Activated naive CD4-positive, alpha-beta T cell treated with anti-CD3 and anti-CD28 coated beads for 36 hours (primary cell): ENCODE measurements at places on chromosomes 2 and 18. TPM values are rescaled to one million over a fixed set of nuclear protein-coding genes. Genes with fewer than 3 reads are reported as not detected.

- DNase-seq, result no peak
Observed at GRCh38 chr2:127945281-127945680, 59.5 kb upstream of the AMMECR1L start.

The LRATD1 gene
- total RNA-seq, result not detected

The HOXD3 gene
- total RNA-seq, result not detected

GRCh38 chr18:54924948-54925347 is 34.3 kb downstream of the CCDC68 start:
- DNase-seq, result no peak

GRCh38 chr18:49572611-49573345 is 10.9 kb downstream of the LIPG start:
- no peak for DNase-seq

The EIF2AK2 gene
- 54.5 TPM for total RNA-seq

The LIPG gene
- total RNA-seq, result 0.45 TPM

DNA sequence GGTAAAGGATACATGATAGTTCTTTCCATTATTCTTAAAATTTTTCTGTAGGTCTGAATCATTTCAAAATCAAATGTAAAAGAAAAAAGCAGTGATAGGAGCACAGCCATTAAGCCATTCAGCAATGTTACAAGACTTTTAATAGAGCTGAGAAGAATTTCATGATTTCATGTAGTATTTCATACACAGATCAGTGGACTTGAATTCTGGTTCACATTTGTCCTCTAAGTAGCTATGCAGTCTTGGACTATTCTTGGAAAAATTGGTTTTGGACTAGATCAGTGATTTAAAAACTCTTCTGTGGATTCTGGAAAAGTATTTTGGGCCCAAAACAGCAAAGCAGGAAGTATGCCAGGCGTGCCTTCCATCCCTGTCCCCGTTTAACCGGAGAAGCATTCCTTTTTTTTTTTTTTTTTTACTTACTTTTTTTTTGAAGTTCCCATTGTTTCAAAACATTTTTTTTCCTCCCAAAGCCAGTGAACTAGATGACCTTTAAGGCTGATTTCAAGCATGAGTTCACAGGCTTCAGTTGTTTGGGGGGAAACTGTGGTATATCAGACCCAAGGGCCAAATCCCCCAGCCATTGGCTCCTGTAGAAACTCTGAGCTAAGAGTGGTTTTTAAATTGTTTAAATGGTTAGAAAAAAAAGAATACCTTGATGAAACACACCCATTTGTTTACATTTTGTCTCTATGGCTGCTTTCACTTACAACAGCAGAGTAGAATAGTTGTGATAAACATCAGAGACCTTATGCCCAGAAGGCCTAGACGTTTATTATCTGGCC is 17.5 kb upstream of the POLI start:
- DNase-seq, result no peak

The EIF2B4 gene
- 24.4 TPM for total RNA-seq

GRCh38 chr2:38876407-38876806 is 631 bp downstream of the MORN2 start:
- no peak for DNase-seq

DNA sequence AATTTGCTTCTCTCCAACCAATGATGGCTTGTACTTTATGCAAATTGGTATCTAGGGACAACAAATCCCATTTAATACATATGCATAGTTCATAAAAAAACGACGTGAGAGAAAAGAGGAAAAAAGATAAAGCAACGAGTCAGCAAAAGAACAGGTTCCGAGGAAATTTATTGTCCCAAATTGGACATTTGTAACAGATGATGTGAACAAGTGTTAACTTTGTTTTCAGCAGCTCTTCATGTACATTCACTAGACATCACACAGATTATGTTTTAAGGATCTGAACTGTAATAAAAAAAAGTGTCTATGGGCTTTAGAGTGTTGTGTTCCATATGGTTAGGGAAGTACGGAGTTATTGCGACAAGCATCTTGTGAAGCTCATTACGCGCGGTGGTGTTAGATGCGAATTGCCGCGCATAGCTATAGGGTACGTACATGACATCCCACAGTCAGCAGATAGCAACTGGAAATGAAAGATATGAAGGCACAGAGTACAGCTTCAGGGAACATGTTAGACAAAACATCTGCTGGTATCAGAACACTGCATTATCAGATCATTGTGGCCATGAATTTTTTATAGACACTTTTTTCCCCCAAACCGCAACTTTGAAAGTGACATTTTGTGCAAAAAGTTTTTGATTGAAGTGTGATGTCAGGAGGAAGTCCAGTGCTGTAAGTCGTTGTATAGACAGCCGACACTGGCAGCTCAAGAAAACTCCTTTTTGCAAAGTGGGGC is 1073.1 kb upstream of the FANCL start:
- no peak for DNase-seq

- no peak for DNase-seq
Observed at GRCh38 chr18:21632393-21632792, 20.3 kb downstream of the SNRPD1 start.

GRCh38 chr2:99066075-99066958 is 75.2 kb upstream of the C2orf15 start:
- DNase-seq, result peak; percentile 65

DNA sequence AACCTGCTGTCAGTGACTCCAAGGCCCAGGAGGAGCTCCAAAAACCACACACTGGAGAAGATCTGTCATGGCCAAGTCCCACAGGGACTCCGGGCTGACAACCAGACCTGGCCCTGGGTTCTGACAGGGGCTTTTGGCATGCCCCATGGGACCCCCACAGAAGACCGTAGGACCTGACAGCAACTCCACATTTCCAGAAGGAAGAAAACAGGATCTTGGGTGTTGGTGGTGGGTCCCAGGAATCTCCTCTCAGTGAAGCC is 275.9 kb upstream of the HS6ST1 start:
- no peak for DNase-seq

The GALR1 gene
- total RNA-seq, result not detected

- no peak for DNase-seq
Observed at GRCh38 chr2:48885841-48886240, 130.3 kb upstream of the LHCGR start.

The DYSF gene
- total RNA-seq, result 0.07 TPM

DNA sequence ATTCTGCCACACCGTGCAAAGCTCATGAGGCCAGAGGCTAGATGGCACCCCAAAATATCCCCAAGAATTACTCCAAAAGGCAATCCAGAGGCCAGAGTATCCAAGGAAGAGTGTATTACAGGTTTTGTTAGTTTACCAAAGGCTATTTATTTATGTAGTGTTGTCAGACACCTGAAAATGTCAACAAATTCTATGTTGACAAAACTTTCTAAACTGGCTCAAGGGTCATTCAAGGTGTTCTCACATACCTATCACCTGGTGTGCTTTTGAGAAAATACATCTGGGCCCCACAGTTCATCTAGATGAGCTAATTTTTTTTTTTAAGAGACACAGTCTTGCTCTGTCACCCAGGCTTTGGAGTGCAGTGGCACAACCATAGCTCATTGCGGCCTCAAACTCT is 12.4 kb upstream of the DTNB start:
- no peak for DNase-seq

- DNase-seq, result no peak
Observed at GRCh38 chr18:8643326-8643878, 34.2 kb downstream of the RAB12 start.

The RMDN2 gene
- 0.79 TPM for total RNA-seq

The SPP2 gene
- total RNA-seq, result not detected

GRCh38 chr2:193199322-193199721 is 1004.6 kb upstream of the TMEFF2 start:
- DNase-seq, result no peak

The CFAP210 gene
- not detected for total RNA-seq

The MSH6 gene
- 127 TPM for total RNA-seq

GRCh38 chr2:124027182-124027581 is 2.1 kb downstream of the CNTNAP5 start:
- DNase-seq, result peak; percentile 14

GRCh38 chr2:69997015-69997830 is 35.8 kb upstream of the ASPRV1 start:
- DNase-seq, result peak; percentile 42

GRCh38 chr2:118049816-118050140 is 35.9 kb upstream of the CCDC93 start:
- DNase-seq, result no peak

GRCh38 chr2:27762951-27763906 is 8.3 kb upstream of the MRPL33 start:
- DNase-seq, result no peak

DNA sequence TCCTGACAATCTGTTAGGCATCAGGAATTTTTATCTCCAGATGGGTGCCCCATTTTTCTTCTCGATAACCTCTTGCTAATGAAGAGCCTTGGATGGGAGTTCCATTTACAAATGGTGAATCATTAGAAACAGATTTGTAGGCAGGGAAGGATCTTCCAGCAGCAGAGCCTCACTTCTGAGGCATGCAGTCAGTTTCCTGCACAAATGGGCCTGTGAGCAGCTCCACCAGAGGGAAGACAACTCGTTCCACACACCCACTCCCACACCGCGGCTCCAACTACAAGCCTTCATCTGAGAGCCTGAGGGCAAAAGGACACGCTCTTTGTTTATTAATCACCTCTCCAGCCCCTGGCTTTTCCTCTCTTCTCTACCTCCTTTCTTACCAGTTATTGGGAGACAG is 108.5 kb downstream of the CTAGE1 start:
- no peak for DNase-seq

DNA sequence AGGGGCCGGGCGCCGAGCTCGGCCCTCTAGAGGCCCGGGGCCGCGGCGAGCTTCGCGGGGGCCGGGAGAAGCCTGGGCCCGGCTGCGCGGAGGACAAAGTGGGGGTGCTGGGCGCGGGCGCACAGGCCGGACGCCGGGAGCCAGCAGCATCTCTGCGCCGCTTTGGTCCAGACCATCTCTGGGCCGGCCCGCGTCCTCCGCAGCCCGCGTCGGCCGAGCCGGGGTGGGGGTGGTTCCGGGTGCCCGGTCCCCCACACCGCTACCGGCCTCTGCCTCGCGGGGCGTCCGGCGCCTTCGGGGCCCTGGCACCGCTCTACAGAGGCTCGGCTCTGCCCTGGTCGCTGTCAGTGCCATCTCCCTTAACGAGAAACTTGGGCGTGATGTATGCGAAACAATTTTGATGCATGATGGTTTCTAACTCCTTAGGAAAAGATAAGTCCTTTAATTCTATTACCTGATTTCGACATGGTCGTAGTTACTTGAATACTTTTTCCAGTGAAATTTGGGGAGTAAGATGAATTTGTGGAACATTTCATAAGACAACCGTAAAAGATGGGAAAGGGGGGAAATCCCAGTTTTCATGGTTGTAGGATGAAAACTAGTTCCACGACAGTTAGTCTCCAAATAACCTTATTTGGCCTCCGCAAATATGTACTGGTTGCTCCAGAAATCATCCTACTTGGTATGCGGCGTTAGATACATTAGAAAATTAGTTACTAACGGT is 562 bp downstream of the TWSG1 start:
- DNase-seq, result peak; percentile 37

The PROC gene
- total RNA-seq, result not detected

The HRH4 gene
- total RNA-seq, result not detected

GRCh38 chr2:127673291-127674069 is 1.9 kb downstream of the LIMS2 start:
- DNase-seq, result no peak

DNA sequence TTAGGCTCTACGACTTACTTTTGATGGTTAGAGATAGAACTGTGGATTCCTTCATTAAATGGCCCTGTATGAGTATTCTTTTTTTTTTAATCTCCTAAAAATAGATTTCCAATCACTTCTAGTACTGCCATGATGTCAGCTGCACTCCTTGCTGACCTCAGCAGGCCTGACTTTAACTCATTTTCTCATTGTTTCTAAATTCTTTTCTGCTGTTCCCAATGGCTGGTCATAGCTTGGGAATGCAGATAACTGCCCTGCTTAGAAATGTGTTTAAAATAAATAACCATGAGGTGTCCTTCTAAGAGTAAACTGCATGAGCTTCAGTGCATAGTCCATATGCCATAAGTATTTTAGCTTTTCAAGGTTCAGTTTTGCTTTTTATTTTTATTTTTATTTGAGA is 15.7 kb downstream of the CCDC85A start:
- DNase-seq, result no peak

GRCh38 chr18:48340560-48340959 is 68.6 kb downstream of the ZBTB7C start:
- no peak for DNase-seq

DNA sequence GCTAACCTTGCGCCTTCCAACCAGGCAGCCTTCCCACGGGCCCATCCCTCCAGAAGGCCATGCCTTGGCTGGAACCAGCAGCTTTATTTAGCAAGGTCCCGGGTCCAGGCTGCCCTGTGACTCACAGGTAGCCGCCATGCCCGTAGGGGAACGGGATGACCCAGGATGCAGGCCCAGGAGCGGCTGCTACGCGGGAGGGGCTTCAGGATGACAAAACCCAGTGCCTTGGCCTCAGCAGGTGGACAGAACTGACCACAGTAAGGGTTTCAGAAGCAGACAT is 63.3 kb downstream of the RTP5 start:
- DNase-seq, result no peak

The EN1 gene
- not detected for total RNA-seq

DNA sequence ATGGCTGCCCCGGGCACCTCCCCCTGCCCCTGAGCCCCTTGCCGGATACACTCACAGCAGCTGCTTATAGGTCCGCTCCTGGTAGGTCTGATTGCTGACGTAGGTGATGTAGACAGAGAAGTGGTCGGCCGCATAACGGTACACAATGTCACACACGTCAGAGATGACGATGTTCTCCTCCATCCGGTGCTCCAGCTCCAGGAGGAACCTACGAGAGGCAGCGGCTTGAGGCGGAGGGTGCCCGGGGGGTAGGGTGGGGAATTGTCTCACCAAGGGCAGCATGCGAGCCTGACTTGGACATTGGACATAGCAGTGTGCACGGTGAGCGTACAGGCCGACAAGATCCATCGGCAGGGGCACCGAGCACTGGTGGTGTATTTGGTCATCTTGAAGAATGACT is 22.8 kb downstream of the SNORC start:
- no peak for DNase-seq

- DNase-seq, result no peak
Observed at GRCh38 chr2:8799004-8799403, 38.4 kb downstream of the KIDINS220 start.

GRCh38 chr2:32314886-32315285 is 37.2 kb downstream of the YIPF4 start:
- no peak for DNase-seq

The TXNDC2 gene
- total RNA-seq, result not detected
